ENCODE measurements at places on chromosomes 2 and 18.
A peak's percentile ranks its signal among the peaks of the same experiment; 100 is the strongest.

DNA sequence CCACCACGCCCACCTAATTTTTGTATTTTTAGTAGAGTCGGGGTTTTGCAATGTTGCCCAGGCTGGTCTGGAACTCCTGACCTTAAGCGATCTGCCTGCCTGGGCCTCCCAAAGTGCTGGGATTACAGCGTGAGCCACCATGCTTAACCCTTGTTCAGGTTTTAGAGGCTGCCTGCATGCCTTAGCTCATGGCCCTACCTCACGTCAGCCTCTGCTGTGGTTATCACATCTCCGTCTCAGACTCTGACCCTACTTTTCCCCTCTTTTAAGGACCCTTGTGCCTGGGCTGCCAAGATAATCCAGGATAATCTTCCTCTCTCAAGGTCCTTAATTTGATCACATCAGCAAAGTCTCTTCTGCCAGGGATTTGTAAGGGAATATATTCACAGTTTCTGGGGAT, 98.2 kb upstream of the PMAIP1 start:
- DNase-seq, result no peak

DNA sequence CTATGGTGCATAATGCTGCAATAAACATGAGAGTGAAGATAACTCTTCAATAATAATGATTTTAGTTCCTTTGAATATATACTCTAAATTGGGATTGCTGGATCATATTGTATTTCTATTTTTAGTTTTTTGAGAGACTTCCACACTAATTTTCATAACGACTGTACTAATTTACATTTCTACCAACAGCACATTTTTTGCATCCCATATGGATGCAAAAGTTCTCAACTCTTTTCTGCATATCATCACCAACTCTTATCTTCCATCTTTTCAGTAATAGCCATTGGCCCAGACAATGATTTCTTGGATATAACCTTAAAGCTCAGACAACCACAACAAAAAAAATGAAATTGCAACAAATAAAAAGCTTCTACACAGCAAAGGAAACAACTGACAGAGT, 1082.4 kb downstream of the CNTNAP5 start:
- DNase-seq, result no peak

- no peak for DNase-seq
Measured at GRCh38 chr2:239275847-239276831, 124.7 kb downstream of the HDAC4 start.

- DNase-seq, result no peak
Measured at GRCh38 chr2:112243233-112243632, 11.6 kb downstream of the ZC3H8 start.

GRCh38 chr2:20366672-20367116, 16.1 kb upstream of the PUM2 start:
- DNase-seq, result no peak

- no peak for DNase-seq
Measured at GRCh38 chr18:9827793-9828505, 57.8 kb upstream of the TXNDC2 start.

DNA sequence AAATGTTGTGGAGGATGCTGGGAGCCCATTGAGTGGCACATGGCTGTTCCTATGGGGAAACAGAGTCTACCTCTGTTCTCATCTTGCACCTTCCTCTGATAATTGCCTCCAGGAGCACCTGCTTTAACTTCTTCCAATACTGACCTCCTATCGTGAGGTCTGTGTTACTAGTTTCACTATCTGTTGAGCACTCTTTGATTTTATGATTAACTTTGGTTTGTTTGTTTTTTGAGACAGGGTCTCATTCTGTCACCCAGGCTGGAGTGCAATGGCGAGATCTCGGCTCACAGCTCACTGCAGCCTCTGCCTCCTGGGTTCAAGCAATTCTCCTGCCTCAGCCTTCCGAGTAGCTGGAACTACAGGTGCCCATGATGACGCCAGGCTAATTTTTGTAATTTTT, 12.1 kb upstream of the RFX8 start:
- DNase-seq, result no peak

DNA sequence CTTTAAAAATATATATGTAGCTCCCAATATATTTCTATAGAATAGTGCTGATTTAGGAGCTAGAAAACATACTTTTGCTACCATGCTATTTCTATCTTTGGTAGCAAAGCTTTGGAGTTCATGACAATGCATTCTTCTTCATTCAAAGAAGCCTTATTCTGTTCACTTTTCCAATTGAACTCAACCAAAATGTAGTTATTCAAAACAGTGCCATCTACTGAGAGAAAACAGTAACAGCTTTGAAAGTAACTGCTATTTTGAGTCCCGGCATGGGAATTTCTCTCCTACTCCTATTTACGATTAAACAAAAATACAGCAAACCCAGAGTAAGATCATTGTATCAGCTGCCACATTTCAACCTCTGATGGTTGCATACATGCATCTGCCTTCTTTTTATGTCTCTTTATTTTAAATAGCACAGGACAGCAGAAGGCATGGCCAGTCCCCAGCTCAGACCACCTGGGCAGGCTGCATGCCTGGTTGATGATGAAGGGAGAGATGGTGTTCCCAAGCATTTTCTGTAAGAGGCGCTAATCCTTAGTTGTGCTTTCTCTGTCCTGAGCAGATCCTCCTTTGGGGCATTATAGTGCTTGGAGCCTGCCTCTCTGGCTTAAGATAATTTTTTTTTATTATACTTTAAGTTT, 69.7 kb upstream of the SULT1C3 start:
- no peak for DNase-seq

GRCh38 chr2:101354420-101355311, 32.6 kb downstream of the CREG2 start:
- no peak for DNase-seq

DNA sequence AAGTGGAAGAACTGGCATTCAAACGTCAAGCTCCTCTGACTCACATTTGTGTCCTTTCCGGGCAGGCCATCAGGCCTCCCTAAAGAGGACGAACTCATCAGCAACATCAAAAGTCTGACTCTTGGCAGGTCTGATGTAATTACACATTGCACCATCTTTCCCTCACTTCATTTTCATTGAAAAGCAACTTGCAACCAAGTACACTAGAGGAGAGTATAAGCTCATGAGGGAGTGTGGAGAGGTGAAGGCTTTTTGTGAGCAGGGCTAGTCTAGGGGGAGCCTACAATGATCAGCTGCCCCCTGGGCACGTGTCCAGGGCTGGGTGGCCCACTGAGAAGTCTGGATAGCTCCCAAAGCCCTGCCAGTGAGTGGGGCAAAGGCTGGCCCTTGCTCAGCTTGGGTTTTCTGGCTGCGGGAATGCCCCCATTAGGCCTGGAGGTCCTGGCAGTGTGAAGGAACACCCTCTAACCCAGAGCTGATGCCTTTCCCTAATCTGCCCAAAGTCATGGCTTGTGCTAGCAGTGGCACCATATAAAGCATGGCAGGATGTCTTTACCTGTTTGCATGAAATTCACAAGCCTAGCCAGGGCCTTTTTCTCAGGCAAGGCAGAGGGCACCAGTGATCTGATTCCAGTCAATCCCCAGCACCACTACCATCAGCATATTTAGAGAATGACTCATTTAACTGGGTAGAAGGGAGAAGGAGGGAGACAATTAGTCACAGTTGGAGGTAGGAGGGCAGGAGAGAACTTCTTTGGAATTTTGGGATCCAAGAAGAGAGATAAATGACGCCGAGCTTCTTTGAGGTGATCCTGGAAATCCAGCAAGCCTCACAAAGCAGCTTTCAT, 8.5 kb upstream of the DAW1 start:
- DNase-seq, result no peak

GRCh38 chr2:8693157-8693821, 11.4 kb downstream of the ID2 start:
- no peak for DNase-seq

GRCh38 chr2:70531419-70532086, 22.1 kb downstream of the TGFA start:
- DNase-seq, result no peak

DNA sequence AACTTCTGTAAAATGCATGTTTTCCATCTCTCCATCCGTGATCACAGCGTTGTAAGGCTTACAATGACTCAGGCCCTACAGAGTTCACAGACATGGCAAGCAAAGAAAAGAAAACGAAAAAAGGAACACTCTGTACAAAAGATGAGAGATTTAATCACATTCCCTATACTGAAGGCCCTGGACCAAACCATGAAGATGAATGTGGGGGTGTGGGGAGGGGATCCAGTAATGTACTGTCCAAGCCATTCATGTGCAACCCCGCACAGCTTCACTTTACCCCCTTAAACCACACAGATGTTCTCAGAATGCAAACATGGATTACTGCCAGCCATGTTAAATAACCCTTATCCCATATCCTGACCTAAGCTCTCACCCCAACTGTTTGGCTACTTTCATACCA, 391.1 kb downstream of the NCKAP5 start:
- DNase-seq, result no peak

- DNase-seq, result no peak
Measured at GRCh38 chr2:100036026-100036425, 106.4 kb downstream of the AFF3 start.

DNA sequence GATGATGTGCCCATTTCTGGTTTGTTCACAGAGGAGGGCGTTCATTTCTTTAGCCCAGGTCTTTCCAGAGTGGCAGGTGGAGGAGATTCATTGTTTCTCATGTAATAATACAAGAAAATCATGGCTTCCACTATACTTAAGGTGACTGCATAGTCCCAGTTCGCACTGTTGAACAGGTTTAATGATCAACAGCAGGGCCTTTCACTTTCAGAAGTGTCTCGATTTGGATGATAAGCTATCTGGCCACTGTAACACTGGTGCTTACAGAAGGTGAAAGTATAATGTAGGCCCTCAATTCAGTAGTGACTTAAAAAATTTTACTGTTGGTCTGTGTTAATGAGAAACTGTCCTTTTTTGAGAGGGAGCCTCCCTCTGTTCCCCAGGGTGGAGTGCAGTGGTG, 1.4 kb downstream of the RMC1 start:
- DNase-seq, result no peak

GRCh38 chr2:241051578-241052487, 50.3 kb downstream of the MTERF4 start:
- no peak for DNase-seq

GRCh38 chr2:126275098-126275497, 380.9 kb upstream of the GYPC start:
- DNase-seq, result no peak

- no peak for DNase-seq
Measured at GRCh38 chr2:19361325-19361990, 3.0 kb upstream of the OSR1 start.

DNA sequence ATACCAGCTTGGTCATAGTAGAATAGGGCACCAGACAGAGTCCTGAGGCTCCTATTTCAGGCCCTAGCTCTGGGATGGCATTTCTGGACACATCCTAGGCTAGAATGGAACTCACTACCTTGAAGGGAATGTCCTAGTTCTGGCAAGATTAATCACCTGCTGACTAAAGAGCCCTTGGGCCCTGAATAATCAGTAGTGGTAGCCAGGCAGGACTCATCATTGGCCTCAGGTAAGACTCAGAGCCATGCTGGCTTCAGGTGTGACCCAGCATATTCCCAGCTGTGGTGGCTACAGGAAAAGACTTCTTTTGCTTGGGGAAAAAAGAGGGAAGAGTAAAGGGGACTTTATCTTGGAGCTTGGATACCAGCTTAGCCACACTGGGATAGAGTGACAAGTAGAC, 131.0 kb upstream of the SRD5A2 start:
- no peak for DNase-seq

- no peak for DNase-seq
Measured at GRCh38 chr2:119440873-119441272, 9.2 kb downstream of the TMEM37 start.

GRCh38 chr18:8003878-8004675, 437.0 kb downstream of the PTPRM start:
- DNase-seq, result no peak

GRCh38 chr2:126886211-126886915, 12.3 kb upstream of the TEX51 start:
- peak; percentile 5 for DNase-seq

GRCh38 chr2:134773759-134774742, 55.3 kb upstream of the TMEM163 start:
- DNase-seq, result no peak

- no peak for DNase-seq
Measured at GRCh38 chr2:54560146-54560881, 104.2 kb downstream of the SPTBN1 start.

DNA sequence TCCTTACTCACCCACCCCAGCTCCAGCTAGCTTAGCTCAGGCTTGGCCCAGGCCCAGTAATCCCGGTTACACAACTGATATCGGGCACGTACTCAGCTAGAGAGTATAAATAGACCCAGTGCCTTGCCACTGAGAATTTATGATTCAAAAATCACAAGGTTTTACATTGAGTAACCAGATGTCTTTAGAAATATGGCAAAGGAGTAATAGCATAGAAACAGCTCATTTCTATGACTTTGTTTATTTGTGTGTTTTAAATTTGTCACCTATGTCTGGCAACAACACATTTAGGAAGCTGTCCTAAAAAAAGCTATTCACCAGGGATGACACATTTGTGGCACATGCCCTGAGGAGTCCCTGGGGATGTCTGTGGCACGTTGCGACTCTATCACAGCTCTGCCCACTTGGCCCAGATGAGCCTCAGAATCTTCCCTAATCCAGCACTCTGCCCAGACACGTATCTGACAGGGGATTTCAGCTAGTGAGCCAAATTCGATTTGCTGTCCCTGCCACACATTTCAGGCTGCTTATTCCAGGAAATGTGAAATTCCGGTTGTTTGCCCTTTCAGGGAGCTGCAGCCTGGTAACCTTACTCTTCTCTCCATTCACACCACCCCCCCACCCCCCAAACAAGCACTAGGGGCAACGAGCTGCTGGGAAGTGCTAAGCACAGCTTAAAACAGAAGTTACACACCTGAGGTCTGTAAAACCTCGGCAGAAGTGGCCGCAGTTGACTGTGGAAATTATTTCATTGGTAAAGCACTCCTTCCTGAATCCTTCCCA, 85.4 kb upstream of the ZCCHC2 start:
- no peak for DNase-seq

DNA sequence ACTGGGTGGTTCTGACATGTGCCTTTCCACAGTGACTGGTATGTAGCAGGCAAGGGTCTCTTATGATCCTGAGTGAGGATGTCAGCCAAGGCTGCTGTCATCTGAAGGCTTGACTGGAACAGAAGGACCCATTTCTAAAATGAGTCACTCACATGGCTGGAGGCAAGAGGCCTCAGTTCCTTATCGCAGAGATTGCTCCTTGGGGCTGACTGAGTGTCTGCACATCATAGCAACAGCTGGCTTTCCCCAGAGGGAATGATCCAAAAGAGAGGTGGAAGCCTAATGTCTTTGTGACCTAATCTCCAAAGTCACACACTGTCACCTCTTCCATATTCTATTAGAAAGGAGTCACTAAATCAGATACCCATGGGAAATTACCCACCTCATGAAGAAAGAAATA, 114.0 kb downstream of the NEDD4L start:
- no peak for DNase-seq

GRCh38 chr2:11444737-11445136, 21.2 kb downstream of the E2F6 start:
- no peak for DNase-seq
